PC-9 (cell line): ENCODE measurements at places on chromosomes 5 and 9. TPM values are rescaled to one million over a fixed set of nuclear protein-coding genes. Genes with fewer than 3 reads are reported as not detected.

DNA sequence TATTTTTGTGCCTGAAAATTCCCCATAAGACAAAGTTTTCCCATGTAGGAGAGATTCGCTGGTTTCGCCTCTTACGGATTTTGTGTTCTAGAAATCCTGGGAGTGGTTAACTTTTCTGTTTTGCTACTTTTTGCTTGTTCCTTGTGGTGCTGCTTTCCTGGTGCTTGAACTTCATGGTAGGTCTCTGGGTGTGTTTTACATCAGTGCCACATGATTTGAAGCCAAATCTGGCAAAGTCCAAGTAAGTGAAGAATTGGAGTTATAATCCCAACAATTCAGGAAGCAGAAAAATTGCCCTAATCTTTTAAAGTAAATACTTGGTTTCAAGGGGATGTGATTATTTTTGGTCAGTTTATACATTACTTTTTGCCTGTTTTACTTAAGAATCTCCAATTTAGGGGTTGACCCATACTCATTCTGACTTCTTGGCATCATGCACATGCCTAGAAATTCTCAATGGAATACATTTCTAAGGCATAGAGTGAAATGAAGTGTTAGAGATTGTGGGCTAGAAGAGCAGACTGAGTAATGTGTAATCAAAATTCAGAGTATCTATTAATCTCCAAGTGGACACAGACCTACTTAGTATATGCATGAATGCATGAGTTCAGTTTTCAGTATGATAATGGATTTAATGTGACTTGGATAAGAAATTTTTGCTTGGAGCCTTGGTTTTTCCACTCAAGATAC, 189.7 kb downstream of the CSNK1G3 start:
- H3K4me1 ChIP-seq = 0 out of 2 replicates have a peak, but pooled peaks cover 7% of the 10 kb centered on the region
- no peaks in the 10 kb centered on the region for H3K36me3 ChIP-seq
- H3K4me3 ChIP-seq = no peak overlapping the region
- no peak overlapping the region for H3K27ac ChIP-seq
- H3K27me3 ChIP-seq = no peaks in the 10 kb centered on the region

- no peak overlapping the region for H3K27ac ChIP-seq
- no peak for DNase-seq
- no peaks in the 10 kb centered on the region for H3K36me3 ChIP-seq
- peaks cover 99% of the 10 kb centered on the region for H3K27me3 ChIP-seq
These were observed 111.8 kb downstream of the COL23A1 start for GRCh38 chr5:178478370-178478769.

The ENG gene
- total RNA-seq = 18.4 and 23.1 TPM in 2 replicates

The CDC42SE2 gene
- total RNA-seq = 27.3 and 32.8 TPM in 2 replicates
